ENCODE measurements at places on chromosomes 7 and 10.
A peak's percentile ranks its signal among the peaks of the same experiment; 100 is the strongest.

DNA sequence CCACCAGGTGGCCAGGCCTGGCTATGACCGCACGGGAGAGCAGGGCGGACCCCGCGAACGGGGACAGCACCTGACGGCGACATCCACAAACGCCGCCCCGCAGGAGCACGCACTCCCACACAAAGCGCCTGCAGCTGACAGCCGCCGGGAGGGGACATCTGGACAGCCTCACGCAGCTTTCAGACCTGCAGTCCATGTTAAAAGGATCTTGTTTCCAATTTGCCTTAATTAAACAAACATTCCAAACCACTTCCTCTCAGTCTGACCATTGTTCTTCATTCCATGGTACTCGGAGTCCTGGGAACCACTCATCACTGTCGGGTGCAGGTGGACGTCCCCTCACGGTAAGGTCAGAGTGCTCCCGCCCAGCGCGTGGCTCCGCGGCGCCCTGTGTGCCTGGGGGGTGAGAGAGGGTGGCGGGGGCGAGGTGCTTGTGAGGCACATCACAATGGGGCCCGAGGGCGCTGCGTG is 5.9 kb upstream of the GPER1 start:
- DNase-seq = peak; percentile 67

- no peak for DNase-seq
Measured at GRCh38 chr7:137324796-137325696, 18.5 kb downstream of the PTN start.

GRCh38 chr7:37923996-37924395 is 3.6 kb downstream of the EPDR1 start:
- no peak for DNase-seq

- no peak for DNase-seq
Measured at GRCh38 chr10:31030800-31031199, 865 bp downstream of the ZNF438 start.

DNA sequence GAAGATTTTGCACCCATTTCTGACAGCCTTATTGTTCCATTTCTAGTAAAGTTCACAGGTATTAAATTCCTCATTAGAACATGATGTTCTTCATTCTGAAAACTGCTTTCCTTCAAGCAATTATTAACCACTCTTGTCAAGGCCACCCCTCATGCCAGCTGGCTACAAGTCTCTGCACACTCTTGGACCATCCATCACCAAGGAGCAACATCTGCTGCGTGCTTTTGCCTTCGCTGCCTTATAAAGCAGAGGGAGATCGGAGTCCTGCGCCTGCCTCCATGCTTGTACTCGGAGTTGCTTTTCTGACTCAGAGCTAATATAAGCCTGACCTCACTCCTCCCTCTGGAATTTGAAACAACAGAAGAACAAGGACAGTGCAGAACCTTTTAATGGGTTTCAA is 529.9 kb upstream of the DPP6 start:
- peak; percentile 53 for DNase-seq

GRCh38 chr7:137142376-137142775 is 201.2 kb downstream of the PTN start:
- DNase-seq = no peak

GRCh38 chr10:129541748-129542487 is 74.9 kb downstream of the MGMT start:
- DNase-seq = no peak

DNA sequence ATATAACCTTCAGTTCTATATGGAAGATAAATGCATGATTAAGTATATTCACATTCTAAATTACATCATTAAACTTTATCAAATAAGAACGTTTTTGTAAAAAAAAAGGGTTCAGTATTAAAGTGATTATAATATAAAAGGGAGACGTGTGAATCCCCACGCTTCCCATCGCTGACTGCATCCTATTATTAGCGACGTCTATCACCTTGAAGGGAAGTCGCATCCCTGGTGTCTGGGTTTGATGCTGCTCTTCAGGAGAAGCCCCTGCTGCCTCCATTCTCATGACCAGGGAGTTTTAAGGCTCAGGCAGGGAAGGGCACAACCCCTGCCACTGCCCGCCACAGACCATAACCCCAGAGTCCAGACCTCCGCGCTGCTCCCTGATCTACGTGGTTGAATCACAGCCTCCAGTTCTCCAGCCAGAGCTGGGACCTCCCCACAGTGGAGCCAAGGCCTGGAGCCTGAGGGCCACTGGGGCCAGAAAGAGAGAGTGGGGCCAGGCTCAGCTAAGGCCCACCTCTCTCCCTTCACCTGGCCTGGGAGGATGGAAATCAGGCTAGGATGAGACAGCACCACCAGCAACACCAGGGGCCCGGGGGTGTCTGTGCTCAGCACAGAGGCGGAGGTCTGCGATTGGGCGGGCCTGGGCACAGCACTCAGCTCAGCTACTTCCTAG is 130.6 kb downstream of the TCERG1L start:
- no peak for DNase-seq
